NCI-H1417 treated with DMSO at 0.1 percent for 48 hours (cell line): ENCODE measurements at places on chromosomes 6 and 20.

DNA sequence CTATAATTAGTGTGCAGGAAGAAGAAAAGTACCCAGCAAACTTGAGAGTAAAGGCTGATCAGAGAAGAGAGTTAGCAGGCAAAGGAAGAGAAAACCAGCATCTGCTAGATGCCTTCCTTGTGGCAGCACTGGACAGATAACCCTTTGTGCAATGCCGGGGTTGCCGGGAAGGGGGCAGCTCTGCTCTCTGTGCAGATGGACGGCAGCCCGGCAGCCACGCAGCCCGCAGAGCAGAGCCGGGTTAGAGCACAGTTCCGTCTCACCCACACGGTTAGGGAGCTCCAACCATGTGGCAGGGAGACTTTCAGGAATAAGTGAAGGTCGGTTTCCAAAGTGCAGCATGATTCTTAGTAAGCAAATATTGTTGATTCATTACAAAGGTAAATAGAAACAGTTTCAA is 80.0 kb upstream of the RPS6KA2 start:
- no peak for DNase-seq

- DNase-seq = no peak
These were observed 622.6 kb upstream of the SLC35B3 start for GRCh38 chr6:9057937-9058336.

DNA sequence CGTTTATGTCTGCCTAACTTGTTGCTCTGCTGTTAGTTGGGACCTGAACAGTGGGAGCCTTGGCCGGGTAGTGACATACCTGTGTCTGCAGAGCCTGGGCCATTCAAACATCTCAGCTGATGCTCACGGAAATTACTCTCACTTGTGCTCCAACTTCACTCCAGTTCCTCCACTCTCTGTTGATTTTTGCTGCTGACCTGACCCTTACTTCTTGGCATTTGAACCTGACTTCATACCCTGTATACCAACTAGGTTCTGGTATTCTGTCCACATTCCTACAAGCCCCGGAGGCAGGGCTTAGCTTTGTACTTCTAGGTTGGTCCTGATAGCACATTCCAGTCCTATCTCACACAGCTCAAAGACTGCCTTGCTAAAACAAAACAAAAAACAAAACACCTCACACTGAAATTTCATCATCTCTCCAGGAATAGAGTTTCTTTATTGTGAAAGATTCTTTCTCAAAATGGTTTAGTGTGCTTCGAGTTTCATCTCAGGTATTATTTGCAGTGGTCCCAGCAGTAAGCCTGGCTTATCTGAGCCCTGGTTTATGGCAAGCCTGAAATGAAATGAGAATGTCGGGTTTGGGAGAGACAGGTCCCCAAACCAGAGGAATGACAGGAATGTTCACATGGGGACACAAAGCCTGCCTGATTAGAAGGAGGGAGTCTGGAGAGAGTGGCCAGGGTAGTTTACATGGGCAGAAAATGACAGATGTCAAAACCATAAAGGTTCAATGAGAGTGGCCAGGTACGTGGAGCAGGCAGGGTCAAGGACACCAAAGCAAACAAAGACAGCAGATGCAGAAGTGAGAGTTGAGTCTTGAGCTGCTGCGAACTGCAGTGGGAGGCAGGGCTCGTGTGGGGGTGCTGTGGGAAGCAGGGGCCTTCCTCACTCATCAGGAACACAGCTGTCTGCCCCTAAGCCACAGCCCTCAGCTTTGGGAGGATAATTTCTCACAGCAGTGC is 174.2 kb upstream of the HDAC2 start:
- no peak for DNase-seq

DNA sequence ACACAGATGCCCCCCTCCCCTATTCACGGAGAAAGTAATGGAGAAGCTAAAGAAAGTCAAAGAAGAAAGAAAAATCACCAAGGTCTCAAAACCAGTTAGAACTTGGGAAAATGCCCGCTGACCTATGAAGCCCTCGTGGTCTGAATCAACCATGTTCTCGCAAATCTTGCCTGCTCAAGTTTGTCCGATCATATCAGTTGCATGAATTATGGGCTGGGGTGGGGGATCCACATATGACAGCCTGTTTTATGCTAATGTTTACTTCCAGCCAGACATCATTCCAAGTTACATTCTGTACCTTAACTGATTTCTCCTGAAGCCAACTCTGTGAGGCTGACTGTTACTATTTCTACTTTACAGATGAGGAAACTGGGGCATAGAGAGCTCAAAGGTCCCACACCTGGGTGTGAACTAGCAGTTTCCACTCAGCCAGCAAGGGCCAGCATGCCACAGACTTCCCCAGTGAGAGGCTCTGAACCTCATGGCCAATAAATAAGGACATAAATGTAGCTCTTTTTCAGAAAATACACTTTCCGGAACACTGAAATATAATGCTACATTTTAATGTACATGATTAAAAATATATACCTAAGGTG is 2.1 kb downstream of the RNASET2 start:
- no peak for DNase-seq

- DNase-seq = no peak
These were observed 57.4 kb downstream of the GJA10 start for GRCh38 chr6:89951574-89952104.

DNA sequence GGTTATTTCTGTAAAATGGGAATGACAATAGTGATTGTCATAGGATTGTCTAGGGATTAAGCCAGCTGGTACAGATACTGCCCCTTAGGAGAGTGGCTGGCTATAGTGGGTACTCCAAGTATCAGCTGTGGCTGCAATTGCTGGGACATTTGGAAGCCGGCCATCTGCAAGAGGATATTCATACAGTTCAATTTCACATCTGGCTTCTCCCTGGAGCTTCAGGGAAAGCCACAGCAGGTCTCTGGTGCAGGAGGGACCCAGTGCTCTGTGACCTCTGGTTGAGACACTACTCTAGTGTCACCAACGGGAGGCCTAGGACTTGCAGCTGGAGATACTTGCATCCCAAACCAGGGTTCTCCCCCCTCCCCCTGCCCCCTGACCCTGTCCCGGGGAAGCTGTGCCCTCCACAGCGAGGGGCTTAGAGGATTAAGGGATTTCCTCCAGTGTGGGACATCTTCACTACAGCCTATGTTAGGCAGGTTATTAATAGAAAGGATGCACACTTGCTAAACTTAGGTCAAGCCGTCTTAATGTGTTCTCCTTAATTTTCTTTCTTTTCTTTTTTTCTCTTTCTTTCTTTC is 2.7 kb downstream of the SLC2A10 start:
- DNase-seq = no peak

GRCh38 chr6:147509891-147510290 is 1.4 kb downstream of the SAMD5 start:
- DNase-seq = no peak

DNA sequence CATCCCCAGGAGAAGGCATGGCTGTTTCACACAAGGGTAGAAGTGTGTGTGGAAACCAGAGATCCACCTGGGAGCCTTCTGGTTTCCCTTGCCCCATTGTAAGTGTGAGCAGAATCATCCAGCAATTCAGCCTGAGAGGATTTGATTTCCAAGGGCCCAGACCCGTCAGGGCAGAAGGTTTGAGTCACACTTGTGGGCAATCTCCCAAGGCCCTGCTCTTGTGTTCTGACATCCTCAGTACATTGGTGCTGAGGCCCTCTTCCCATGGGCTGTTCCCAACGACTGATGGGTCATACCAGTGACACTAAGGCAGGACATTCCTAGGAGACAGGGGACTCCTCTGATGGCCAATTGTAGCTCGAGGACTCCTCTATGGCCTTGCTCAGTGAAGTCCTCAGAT is 58.2 kb upstream of the POLR1H start:
- no peak for DNase-seq

DNA sequence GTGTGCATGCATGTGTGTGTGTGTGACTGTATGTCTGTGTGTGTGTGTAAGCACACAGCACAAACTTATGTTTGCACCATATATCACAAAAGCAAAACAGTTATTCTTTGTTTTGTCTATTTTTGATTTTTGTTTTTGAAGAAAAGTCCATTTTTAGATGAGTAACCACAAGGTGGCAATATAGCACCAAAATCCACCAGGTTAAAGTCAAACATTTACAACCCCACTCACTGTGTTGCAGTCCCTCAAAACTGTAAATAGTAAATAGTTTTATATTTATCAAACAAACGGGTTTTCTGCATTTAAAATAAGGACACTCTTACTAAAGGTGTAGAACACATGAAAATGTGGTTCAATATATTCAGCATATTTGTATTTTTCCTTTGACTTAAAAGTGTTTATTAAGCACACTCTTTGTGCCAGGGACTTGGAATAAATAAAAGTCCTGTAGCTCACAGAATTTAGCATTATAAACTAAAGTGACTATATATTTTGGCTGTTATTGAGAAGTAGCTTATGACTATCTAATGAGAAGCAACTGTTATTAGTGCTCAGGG is 118.5 kb downstream of the GFRAL start:
- DNase-seq = no peak

DNA sequence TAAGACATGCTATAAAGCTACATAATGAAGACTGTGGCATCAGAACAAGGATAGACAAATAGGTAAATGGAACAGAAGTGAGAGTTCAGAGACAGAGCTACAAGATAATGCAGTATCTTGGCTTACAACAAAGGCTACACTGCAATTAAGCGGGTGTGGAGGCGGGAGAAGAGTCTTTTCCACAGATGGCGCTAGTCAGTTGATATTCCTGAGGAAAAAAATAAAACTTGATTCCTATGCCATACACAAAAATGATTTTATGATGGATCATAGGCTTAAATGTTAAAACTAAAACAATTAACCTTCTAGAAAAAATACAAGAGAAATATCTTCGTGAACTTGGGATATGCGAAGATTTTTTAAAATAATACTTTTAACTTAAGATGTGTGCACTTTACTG is 31.0 kb downstream of the RIN2 start:
- no peak for DNase-seq

DNA sequence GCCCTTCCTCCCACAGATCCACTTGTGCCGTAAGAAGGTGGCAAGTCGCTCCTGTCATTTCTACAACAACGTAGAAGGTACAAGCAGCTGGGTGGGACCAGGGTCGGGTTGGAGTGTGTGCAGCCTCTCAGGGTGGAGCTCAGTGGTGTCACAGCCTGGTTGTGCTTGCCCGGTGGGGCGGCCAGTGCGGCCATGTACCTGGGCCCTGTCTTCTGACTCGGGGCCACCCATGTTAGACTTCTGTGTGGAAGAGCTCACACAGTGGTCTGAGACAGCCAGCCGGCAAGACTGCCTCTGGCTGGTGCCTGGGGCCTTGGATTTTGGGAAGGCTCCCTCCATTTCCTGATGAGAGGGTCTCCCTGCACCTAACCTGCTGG is 4.7 kb downstream of the RTEL1 start:
- DNase-seq = no peak

DNA sequence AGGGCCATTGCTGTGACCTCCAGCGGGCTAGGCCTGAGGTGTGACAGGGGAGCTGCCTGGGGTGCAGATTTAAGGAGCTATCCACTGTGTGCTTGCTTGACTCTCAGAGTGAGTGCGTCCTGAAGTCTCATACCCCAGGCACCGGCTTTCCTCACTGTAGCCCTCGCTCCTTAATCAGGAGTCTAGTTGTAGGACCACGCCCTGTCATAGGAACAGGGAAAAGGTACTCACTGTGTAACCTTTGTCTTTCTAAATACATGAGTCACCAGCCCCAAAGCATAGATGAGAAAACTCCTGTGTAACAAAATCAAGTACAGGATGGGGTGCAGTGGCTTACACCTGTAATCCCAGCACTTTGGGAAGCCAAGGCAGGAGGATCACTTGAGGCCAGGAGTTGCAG is 141.7 kb downstream of the TMEM242 start:
- DNase-seq = no peak

DNA sequence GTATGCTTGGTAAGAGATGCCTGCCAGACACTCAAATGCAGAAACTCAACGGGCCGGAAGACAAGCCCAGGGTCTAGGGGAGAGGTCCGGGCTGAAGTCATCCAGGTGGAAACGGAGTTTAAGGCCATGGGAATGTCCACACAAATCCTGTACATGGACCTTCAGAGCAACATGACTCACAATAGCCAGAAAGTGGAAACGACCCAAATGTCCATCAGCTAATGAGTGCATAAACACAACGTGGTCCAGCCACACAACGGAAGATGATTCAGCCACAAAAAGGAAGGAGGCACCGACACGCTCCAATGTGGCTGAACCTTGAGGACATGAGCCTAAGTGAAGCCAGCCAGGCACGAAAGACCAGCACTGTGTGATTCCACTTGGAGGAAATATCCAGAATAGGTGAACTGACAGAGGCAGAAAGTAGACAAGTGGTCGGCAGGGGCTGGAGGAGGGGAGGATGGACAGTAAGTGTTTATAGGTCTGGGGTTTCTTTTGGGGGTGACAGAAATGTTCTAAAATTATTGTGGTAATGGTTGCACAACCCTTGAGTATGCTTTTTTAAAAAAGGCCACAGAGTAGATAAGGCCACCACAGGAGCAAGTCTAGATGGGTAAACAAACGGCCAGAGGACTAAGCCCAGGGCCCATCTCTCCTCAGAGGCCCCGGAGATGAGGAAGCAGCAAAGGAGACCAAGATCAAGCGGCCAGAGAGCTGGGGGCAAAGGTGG is 105.6 kb downstream of the PREX1 start:
- DNase-seq = no peak

DNA sequence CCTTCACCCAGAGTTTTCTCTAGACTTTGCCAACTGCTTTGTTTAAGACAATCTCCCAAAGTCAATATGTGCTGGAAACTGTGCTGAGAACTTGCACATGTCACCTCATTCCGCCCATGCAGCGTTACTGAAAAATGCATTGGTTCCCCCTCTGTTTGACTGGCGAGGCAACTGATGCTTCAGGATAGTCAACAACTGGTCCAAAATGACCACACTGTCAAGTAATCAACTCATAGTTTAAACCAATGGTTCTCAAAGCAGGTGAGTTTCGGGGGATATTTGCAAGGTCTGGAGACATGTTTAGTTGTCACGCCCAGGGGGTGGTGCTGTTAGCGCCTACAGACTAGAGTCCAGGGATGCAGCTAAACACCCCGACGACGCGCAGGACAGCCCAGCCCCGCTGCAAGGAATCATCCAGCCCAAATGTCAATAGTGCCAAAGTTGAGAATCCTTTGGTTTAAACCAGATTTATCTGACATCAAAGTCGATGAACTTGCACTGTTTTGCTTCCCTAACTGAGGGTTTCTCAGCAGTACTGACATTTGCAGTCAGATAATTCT is 170.0 kb downstream of the ZNF217 start:
- DNase-seq = no peak

DNA sequence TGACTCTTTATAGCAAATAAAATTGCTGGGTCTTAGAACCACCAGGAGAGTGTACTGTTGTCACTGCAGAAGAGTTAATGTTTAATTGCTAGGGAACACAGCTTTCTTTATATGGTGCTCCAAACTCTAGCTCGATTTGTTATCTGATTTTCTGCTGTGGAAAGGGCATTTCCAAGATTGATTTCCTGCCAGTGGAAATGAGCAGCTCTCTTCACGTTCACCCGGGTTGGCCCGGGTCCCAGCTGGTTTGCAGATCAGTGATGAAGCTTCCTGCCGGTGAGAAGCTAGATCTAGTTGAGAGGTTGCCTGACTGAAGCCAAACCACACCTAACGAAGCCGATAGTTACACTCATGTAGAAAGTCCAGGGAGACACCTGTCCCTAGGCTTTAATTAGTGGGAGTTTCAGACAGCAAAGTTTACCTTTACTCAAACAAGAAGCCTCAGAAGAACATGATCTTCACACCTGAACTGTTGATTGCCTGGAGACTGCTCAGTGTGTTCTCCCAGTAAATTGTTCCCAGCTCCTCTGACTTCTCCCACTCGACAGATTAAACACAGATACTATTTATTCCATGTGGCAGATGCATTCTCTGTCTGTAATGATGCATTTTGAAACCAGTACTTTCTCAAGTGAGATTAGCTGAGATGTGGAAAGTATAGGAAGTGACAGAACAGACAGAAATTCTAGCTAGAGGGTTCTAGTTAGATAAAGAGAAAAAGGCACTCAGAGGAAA is 27.8 kb downstream of the PAQR8 start:
- no peak for DNase-seq
